ENCODE measurements at places on chromosomes 13 and 19. TPM values are rescaled to one million over a fixed set of nuclear protein-coding genes. Genes with fewer than 3 reads are reported as not detected.
A peak's percentile ranks its signal among the peaks of the same experiment; 100 is the strongest.

DNA sequence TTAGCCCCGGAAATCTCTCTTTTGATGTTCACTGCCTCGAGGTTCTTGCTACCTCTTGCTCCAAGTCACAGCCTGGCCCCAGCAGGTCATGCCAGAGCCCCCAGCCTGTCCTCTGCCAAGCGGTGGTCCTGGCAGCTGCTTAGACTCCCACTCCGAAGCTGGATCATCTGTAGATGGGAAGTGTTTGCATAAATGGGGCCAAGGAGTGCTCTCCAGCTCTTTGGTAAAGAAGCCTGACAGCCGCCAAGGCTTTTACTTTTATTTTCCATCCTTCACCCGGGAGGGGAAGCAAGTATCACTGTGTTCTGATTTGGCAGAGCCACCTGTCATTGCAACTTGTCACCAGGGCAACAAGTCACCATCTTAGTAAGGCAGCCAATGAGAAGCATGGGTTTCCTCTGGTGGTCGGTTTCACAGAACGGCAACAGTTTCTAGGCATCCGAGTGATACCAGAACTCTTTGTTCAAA lies 10.6 kb upstream of the RETN start:
- no peak for DNase-seq
- H3K36me3 ChIP-seq: no peaks in the 10 kb centered on the region
- H3K4me3 ChIP-seq: no peak overlapping the region
- H3K4me1 ChIP-seq: no peaks in the 10 kb centered on the region

- H3K36me3 ChIP-seq: no peaks in the 10 kb centered on the region
- no peaks in the 10 kb centered on the region for H3K27me3 ChIP-seq
- peak overlapping the region; percentile 88 for H3K27ac ChIP-seq
- H3K4me1 ChIP-seq: peaks cover 6% of the 10 kb centered on the region
- DNase-seq: peak; percentile 70
Measured at GRCh38 chr13:94548821-94549231, 47.1 kb downstream of the TGDS start.

GRCh38 chr13:112391746-112392145 lies 15.6 kb downstream of the SPACA7 start:
- H3K4me3 ChIP-seq: no peak overlapping the region
- H3K4me1 ChIP-seq: no peaks in the 10 kb centered on the region

DNA sequence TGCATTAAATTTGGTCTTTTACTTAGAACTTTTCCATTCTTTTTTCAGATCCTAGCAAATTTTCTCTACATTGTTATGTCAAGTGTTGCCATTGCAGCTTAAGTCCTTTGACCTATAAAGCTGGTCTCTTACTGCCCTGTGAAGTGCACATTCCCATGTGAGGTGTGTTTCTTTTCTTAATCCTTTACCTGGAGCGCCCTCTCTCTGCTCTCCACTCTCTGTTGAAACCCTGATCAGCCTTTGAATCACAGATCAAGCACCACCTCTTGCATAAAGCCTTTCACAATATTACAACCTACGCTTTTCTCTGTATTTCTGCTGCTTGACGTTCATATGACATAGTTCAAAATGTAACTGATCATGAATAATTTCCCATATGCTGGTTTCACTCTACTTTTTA lies 84.8 kb downstream of the PCDH17 start:
- DNase-seq: no peak
- H3K4me1 ChIP-seq: no peaks in the 10 kb centered on the region
- no peak overlapping the region for H3K27ac ChIP-seq
- H3K4me3 ChIP-seq: no peak overlapping the region

The NEK5 gene
- 0.29 TPM for total RNA-seq

The KLK15 gene
- 0.81 TPM for total RNA-seq

The ZNF615 gene
- 19.5 TPM for total RNA-seq

All from thyroid gland (tissue), 4 donors.